Left hindlimb (tissue), 1 donor: ENCODE measurements at places on chromosomes 4 and X.

DNA sequence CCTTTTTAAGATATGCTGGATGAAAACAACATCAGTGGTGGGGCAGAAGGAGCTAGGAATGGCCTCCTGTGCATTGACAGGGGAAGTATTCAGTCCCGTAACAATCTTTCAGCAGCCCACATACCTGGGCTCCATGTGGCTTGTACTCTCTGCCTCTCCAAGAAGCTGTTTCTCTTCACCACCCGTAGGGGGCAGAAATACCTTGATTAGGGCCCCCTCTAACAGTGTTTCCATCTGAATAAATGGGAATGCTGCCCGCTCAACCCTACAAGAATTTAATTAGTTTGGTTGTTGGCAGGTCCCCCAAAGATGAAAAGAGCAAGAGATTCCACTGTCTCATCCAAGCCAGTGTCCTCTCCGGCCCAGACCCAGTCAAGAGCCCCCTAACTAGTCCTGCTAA lies 155.2 kb downstream of the SMIM20 start:
- no peak for DNase-seq

DNA sequence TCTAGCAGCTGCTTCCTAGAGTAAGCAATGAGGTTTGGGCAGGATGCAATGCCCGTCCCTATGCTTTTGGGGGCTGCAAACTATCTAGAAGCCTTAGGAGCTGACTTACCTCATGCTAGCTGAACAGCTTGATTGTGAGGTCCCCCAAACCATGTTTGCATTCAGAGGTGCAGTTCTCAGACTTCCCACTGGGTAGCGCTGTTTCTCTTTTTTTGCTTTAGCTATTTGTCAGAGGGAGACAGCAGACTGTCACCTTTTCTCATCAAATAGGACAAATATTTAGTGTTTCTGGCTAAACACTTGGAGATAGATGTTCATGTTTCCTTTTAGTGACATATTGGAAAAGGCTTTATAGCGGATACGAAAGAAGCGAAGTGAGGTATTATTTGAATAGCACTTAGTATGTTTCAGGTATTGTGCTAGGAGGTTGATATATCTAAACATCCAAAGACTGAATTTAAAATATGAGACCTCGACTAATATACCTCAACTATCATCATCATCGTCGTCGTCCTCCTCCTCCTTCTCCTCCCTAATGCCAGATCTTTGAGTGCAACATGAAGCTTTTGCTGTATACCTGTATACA lies 18.7 kb upstream of the TMEM192 start:
- peak; percentile 67 for DNase-seq

DNA sequence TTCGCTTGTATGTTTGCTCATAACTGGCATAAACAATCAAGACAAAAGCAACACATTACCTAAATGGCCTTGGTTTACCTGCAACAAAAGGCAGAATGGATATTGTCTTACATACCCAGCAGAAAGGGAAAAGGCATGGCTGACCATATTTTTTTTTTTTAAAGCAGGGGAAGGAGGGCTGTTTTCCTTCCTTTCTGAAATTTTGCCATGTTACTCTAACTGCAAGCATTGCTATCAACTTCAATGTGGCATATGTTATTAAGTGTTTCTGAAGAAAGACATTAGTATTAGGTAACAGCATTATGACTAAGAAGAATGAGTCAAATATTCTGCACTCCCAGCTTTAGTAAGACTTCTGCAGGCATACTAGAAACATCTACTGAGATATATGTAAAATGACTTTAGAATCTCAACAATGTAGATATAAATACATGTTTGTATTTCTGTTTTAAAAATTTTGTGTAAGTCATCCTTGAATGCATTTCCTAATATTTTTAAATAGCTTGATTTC lies 512.6 kb upstream of the FAM241A start:
- no peak for DNase-seq

DNA sequence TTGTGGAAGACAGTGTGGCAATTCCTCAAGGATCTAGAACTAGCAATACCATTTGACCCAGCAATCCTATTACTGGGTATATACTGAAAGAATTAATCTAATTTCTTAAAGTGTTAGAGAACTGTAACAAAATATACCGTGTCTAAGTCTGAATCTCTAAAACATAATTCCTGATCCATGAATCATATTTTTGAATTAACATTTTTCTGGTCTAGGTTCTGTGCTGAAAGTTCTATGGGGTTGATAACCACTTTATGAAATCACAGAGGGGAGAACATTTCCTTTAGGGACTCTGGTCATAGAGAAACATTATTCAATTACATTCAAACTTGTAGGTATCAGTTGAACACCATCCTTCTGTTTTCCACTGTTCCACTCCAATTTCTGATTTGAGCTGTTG lies 91.9 kb upstream of the ETNPPL start:
- no peak for DNase-seq

DNA sequence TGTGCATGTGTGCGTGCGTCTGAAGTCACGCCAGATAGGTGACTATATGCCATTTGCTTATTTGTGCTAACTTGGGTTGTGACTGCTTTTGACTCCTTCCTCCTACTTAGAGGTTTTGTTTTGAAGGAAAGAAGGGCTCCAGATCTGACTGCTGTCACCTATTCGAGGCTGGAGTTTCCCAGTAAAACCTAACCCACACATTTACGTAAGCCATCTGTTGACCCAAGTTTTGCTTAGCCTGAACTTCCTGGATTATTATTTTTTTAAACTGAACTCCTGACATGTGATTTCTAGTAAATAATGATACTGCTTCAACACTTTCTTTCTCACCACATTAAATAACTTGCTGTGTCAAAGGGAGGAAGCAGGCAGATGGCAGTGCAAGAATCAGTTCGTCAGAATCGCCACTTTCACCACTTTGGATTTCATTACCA lies 41.5 kb downstream of the DTHD1 start:
- no peak for DNase-seq

DNA sequence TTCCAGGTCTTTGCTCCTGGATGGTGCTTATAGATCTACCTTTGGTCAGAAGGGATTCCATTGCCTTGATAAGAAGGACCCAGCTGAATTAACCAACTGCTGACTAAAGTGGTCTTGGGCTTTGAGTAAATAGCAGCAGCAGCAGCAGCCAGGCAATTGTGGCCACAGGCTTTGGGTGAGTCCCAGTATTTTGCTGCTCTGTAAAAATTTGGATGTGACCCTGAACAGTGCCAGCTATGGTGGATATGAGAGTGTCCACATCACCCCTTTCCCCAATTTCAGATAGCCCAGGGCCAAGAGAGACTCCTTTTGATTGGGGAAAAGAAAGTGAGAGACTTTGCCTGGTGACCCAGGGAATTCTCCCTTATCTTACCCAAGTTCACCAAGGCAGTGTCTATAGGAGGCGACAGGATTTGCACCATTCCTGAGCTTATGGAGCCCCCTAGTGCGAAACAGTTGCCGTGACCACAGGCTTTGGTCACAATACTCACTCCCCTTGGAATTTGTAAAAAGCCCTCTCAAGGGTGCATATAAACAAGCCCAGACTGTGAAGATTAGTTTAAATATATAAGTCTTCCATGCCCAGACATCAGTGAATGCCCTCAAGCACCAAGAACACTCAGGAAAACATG lies 518.0 kb downstream of the TMA16 start:
- peak; percentile 39 for DNase-seq

GRCh38 chrX:119726900-119727555 lies 31.4 kb upstream of the SOWAHD start:
- no peak for DNase-seq

- no peak for DNase-seq
Observed at GRCh38 chr4:176339936-176340761, 20.4 kb downstream of the SPCS3 start.

GRCh38 chr4:108080747-108081146 lies 88.0 kb downstream of the LEF1 start:
- no peak for DNase-seq

GRCh38 chrX:76253432-76253831 lies 80.6 kb downstream of the PBDC1 start:
- peak; percentile 28 for DNase-seq

DNA sequence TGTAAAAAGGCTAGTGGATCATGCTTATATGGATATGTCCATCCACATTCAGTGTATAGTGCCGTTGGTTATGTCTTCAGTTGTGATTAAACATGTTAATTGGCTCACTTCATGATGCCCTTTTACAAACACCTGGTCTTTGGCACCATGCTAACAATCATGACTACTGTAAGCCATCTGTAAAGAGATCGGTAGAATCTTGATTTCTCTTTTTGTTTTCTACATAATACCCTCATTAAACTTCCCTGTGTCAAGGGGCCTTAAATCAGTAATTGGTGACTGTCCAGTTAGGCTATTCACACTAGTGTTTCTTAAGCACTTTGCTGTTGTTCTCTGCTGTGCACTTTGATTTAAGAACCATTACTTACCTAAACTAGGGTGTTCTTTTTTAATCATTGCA lies 475.2 kb downstream of the RPA4 start:
- no peak for DNase-seq

DNA sequence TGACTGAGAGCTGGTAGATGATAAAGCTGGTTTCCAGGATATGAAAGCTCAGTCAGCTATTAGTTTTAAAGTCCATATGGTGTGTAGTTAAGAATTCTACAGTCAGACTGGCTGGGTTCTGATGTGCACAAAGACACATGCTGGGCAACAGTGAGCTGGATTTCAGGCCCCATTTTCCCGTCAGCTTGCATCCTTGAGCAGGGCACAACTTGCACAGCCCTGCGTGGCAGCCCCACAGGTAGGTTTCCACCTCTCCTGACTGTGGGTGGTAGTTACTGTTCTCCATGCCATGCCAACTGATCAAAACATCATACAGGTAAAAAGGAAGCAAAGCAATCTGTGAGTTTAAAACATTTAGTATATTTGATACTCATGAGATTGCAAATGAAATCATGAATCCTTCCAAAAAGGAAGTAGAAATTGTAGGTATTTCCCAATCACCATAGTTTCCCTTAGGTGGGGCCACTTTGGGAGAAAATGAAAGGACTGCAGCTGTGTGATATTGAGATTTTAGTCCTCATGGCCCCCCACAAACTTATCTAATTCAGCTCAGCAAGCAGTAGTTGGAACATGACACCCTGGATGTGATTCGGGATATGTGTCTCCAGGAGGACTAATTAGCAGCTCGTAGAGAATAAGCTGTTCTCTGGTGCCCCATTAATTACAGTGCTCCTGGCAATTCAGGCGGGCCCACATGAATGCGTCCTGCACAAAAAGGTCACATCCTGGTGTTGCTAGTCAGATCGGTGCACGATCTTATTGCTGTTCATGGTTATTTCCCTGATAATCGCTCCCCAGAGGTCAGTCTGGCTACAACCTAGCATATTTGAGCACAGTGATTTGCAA lies 42.4 kb upstream of the NOCT start:
- peak; percentile 32 for DNase-seq

DNA sequence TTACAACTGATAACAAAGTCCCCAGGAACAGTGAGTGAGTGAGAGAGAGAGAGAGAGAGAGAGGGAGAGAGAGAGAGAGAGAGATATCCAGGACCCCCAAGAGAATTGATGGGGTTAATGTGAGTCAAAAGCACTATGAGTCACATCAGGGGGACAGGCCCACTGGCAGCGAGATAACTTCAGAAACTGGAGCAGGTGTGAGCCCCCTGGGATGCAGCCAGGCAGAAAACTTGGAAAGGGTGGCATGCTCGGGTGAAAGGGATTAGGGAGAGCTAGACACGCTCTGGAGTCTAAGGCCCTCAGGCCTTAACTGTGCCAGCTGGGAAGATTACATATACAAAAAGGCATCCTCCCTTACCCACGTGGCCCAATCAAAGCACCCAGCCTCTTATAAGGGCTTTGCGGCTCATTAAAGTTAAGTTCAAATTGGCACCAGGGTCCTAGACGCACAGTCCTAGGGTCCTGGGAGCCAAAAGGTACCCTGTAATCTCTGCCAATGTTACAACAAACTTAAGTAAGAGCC lies 841 bp downstream of the ACOT9 start:
- peak; percentile 69 for DNase-seq

DNA sequence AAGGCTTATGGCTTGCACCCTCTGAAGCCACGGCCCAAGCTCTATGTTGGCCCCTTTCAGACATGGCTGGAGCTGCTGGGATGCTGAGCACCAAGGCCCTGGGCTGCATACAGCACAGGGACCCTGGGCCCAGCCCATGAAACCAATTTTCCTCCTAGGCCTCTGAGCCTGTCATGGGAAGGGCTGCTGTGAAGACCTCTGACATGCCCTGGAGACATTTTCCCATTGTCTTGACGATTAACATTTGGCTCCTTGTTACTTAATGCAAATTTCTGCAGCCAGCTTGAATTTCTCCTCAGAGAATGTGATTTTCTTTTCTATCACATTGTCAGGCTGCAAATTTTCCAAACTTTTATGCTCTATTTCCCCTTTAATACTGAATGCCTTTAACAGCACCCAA lies 844.7 kb downstream of the PCDH18 start:
- DNase-seq, result no peak

GRCh38 chrX:18946157-18946556 lies 37.8 kb downstream of the PHKA2 start:
- DNase-seq, result no peak

GRCh38 chr4:127641524-127641923 lies 8.8 kb downstream of the INTU start:
- no peak for DNase-seq

DNA sequence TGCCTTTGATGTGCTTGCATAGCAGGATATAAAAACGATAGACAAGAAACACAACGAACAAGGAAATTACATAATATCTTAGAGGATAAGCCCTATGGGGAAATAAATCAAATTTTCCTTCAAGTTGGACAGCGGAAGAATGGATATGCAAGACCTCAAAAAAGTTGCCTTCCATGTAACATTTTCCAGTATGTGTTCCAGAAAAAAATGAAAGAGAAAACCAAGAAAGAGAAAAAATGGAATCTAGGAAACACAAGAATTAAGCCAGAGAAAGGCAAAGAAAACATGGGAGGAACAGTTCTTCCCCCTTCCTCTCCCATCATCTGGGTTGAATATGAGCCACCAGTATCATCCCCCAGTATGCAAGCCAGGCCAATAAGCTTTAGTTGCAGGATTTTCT lies 34.6 kb upstream of the MID1 start:
- no peak for DNase-seq

DNA sequence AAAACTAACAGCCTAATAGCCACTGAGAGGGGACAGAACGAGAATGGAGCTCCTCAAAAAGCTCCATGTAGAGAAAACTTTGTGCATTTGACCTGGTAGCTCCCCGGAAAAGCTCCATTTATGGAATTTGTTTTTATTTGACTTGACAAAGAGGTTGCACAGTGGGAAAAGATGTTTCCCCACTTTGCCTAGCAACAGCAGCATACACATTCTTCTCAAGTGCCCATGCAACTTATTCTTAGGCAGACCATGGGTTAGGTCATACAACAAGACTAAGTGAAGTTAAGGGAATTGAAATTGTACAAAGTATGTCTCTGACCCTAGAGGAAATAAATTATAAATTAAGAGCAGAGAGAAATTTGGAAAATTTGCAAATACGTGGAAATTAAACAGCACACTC lies 949.6 kb upstream of the PRKX start:
- no peak for DNase-seq
